Activated T-cell treated with anti-CD3 and anti-CD28 coated beads, Interleukin-2, amount 50 U/mL, for 72 hours (primary cell): ENCODE measurements at places on chromosomes 2 and 18.

DNA sequence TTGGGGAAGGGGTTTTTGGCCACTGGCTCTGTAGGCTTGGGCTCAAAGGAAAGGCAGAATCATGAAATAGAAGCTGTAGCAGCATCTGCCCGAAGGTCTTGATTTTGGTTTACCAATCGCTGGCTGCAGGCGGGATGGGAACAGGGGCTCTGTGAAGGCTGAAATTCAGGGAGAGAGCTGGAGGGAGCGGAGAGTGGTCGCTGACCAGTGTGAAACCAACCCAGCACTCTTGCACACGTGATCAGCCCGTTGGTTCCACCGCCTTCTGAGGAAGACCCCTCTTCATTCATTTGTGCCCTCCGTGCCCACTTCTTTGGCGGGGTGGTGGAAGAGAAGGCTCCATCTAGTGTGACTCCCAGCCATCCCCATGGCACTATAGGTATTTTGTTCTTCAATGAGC is 82.6 kb downstream of the KLHL29 start:
- no peak for DNase-seq

GRCh38 chr2:171178993-171179392 is 18.3 kb upstream of the TLK1 start:
- no peak for DNase-seq

- no peak for DNase-seq
These were observed 7.5 kb downstream of the TTC32 start for GRCh38 chr2:19894134-19894792.

DNA sequence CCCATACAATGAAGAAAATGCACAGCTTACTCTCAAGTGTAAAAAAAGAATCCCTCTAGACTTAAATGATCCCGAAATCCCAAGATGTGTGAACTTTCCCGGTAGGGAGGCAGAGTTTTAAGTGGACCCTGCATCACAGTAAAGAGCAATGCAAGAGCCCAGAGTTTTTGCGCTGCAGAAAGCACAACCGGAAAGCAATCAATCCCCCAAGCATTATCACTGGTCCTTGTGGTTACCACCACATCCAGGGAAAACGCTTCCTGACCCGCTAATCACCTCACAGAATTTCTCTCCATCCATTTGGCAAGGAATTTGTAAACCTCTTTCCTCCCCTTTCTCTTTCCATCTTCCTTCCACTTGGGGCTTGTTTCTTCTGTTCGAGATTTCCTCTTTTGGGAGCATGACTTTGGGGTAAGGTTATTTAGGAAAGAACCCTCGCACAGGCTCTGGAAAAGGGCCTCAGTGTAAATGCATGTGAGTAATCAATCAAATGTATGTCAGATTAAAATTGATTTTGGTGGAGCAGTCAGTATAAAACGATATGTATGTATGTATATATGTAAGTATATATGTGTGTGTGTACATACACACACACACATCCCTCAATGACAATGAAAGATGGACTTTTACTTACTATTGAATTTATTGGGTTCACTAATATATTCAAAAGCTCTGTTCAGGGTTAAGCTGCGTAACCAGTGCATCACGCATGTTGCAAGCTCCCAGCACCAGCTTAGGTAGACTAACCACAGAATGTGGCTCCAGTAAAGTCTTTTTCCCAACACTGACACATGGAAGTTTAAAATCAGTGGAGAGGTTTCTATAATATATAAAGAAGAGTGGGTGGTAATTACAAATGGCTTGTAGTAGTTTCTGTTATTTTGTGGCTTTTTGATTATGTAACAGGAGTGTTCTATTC is 1.6 kb downstream of the PLCL1 start:
- no peak for DNase-seq

GRCh38 chr2:166900700-166901099 is 12.4 kb downstream of the XIRP2 start:
- no peak for DNase-seq

DNA sequence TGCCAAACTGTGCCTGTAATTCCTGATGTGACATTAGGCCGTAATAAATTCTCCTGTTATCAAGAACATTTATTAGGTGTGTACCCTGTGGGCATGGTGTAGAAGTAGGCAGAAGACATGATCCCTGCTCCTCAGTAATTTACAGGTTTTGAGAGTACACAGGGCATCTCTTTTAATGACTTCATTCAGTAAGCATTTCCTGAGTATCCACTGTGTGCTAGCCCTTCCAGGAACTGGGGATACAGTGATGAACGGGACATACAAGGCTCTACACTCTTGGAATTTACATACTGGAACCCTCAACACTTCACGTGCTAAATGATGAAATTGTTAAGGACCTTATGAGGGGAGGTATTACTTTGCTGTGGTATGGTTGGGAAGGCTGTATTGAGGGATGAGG is 30.2 kb downstream of the DIS3L2 start:
- no peak for DNase-seq

- no peak for DNase-seq
These were observed 19.3 kb downstream of the STK25 start for GRCh38 chr2:241489088-241489487.

- no peak for DNase-seq
These were observed 42.6 kb downstream of the FOSL2 start for GRCh38 chr2:28435241-28435640.

DNA sequence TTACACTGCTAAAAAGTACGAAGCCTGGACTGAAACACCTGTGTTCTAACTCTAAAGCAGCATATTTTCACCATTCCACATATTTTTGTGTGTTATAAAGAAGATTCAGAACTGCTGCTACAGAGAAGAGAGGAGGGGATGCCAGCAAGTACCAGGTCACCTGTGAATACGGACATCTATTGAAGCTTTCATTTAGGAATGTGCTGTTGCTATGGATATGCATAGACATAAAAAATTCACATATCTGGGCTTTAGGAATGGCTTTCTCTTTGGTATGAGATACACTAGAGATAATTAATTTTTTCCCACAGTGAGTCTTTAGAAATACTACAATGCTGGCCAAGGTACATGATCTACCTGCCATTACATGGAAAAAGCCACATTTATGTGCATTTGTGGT is 238.5 kb downstream of the WDR7 start:
- DNase-seq, result no peak

- DNase-seq, result no peak
These were observed 9.5 kb upstream of the SMAD4 start for GRCh38 chr18:51020536-51020935.

DNA sequence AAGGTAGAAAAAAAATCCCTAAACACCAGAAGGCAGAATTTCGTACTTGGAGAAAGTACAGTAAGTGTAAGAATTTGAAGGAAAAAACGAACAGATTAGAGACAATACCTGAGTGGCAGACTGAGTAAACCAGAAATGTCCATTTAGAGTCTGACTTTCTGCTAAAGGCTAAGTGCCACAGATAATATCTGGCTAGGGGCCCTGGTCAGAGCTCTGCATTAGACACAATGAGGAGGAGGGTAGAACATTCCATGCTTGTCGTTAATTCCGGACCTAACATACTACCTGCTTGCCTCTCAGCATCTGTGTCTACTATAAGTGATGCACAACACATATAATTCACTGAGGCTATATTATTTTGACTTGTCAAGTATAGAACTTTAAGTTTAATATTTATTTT is 18.1 kb downstream of the SEPTIN10 start:
- no peak for DNase-seq

DNA sequence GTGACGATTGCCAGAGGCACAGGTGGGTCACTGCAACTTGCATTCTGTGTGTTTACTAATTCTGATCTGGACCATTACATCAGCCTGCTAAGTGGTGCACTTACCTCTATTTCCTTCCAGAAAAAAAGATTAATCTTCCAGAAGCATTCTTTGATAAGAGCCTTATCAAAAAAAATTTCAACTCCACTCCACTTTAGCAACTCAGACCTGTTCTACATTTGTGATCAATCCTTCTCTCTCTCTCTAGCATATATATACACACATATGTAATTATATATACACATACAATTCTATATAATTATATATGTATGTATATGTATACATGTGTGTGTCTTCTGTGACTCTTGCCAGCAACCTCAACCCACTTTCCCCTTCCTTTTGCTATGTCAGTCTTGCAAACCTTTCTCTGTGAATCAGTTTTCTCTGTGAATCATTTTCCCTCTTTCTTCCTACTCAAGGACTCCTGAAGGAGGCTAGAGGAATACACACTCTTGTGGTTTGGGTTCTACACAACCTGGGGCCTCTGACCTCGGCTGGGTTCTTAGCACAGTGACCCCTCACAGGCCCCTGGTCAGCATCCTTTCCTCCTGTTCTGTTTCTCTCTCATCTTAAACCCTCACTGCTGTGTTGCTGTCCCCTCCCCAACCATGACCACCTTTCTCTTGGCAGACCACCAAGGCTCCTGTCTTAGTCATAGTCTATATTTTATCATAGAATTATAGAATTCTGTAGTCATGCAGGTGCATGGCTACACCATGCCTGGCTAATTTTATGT is 130.4 kb upstream of the PELI1 start:
- DNase-seq, result no peak

GRCh38 chr18:75293591-75293990 is 83.0 kb downstream of the TSHZ1 start:
- DNase-seq, result no peak

GRCh38 chr2:208315081-208315788 is 49.2 kb downstream of the PIKFYVE start:
- DNase-seq, result no peak

- DNase-seq, result no peak
These were observed 57.6 kb upstream of the NOSTRIN start for GRCh38 chr2:168744844-168745243.

- no peak for DNase-seq
These were observed 220.2 kb downstream of the ALPK2 start for GRCh38 chr18:58408665-58409064.

- no peak for DNase-seq
These were observed 48.5 kb downstream of the MBOAT2 start for GRCh38 chr2:8954990-8955389.

DNA sequence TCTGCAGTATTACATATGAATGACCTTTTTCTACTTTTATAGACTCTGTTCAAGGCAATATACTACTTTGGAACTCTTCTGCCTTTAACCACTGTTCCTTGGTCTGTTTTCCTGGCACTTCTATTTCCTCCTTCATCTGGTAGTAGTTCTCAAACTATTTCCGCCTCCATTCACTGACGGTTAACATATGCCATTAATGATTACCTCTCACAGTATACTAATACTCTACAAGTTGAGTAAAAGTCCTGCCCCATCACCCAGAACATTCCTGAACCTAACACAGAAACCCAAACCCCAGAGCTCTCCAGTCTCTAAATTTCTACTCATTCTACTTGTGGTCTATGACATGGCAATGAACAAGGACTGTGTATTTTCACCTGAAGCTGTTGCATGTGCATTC is 4.5 kb downstream of the GFPT1 start:
- DNase-seq, result no peak

DNA sequence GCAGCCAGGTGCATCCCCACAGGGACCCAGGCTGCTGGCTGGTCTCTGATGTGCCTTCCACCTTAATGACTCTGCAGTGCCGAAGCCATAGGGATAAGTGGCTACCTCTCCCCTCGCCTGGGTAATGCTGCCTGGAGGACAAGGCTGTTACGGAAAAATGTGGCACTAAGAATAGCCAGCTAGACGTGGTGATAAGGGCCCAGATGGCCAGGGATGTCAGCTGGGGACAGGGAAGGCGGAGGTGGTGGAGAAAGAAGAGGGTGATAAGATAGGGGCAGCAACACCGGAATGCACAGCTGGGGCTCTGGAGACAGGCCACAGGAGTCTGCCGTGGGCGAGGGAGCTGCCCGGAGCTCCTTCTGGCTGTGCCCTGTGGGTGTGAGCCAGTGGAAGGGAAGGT is 170.6 kb downstream of the FHOD3 start:
- DNase-seq, result no peak

DNA sequence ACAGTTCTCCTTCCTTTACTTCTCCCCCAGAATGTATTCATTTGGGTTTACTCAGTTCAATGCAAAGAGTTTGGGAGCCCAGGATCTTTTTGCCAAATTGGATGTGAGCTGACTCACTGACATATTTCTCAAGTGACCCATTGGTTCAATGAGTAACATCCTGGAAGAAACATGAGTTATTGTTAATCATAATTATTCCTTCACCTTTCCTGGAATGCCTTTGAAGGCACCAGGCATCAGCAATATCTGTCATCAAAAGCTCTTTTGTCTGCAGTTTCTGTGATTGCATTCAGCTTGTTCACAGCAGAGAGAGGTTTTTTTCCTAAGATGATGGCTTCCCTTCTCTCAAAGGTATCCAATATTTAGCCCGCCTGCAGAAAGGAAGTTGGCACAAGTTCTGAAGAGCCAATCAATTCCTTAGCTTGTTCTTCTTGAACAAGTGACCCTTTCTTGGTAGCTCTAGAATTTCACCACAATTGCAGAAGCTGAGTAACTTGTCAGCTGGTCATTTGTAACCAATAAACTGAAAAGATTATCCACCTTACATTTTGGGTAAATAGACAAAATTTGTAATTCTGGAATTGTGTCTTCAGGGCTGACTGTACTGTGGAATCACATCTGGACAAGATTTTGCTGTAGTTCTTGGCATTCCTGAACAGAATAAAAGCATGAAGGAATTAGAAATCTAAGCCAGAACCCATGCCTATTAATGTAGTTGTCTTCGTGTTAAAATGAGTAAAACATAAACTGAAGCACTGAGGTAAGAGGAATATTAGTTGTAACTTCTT is 72.2 kb upstream of the TMEM17 start:
- no peak for DNase-seq

DNA sequence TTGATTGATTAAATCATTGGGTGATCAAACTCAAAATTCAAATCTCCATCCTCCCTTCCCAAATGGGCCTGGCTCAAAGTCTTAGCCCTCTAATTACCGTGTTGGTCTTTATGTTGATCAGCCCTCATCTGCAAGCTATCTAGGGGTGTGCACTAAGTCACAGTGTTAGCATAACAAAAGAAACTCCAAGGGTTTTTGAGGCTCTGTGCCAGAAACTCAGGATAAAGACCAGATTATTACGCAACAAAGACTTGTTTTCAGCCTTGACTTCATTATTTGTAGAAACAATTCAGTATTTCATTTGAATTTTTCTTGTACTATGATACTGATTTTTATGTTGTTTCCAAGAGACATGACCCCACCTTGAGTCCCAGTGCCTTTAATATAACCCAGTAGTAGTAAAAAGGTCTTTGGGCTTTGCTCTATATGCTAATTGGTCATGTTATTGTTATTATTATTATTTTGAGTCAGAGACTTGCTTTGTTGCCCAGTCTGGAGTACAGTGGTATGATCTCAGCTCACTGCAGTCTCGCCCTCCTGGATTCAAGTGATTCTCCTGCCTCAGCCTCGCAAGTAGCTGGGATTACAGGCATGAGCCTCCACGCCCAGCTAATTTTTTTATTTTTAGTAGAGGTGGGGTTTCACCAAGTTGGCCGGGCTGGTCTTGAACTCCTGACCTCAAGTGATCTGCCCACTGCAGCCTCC is 13.9 kb downstream of the PSMD14 start:
- DNase-seq, result no peak

- no peak for DNase-seq
These were observed 5.9 kb downstream of the GEN1 start for GRCh38 chr2:17759805-17760204.

- DNase-seq, result no peak
These were observed 109.2 kb downstream of the THADA start for GRCh38 chr2:43486603-43487002.
